ENCODE measurements at places on chromosomes 5 and 9.
A peak's percentile ranks its signal among the peaks of the same experiment; 100 is the strongest.

- DNase-seq: no peak
Measured at GRCh38 chr9:93575796-93576257, 557 bp upstream of the PHF2 start.

- no peak for DNase-seq
Measured at GRCh38 chr9:219670-220365, 5.2 kb downstream of the DOCK8 start.

DNA sequence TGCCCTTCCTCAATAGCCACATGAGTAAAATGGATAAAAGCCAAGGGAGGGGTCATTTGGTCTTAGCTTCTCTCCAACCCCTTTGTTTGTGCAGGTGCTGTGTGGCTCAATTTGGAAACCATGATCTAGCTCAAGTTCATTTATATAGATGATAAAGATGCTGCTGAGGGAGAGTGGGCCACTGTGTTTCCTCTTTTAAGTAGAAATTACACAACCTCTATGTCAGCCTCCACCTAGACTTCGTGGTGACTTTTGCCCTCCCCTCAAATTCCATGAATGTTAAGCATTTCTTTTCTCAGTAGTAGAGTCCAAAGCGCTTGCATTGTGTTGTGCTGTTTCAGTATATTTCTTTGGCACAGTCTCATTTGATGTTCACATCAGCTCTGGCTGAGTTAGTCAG, 241.4 kb downstream of the ARHGAP26 start:
- no peak for DNase-seq

GRCh38 chr5:67037171-67037570, 159.4 kb downstream of the CD180 start:
- no peak for DNase-seq

DNA sequence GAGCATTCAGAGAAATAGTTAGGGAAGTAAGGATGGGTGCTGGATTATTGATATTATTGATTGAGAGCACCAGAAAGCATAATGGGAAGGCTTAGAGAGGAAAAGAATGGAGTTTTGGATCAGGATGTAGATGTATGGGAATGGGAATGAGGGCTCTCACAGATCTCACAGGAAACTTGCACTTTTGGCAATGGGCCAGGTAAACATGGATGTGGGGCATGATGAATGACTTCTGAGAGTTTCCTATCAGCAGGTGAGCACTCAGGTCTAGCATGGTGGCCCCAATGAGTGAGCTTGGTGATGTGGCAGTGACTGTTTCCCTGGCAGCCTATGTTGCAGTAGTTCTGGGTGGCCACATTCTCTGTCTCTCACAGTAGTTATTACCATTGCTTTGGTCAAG, 283.8 kb downstream of the FBXL7 start:
- no peak for DNase-seq

DNA sequence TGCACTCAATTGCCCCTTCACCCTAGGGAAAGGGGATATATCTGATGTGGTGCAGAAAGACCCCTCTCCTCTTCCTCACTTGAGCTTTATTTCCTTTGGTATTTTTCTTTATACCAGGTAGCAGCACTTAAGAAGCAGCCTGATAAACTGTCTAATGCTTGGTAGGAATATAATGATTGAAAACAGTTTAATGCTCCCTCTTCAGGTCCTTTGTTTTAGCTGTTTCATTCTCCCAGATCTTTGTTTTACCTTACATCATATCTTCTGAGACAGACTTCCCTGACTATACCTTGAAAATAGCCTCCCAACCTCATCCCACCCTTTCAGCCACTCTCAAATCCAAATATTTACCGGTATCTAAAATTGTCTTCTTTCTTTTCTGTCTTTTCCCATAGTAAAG, 87.9 kb downstream of the NUDT12 start:
- DNase-seq: no peak

DNA sequence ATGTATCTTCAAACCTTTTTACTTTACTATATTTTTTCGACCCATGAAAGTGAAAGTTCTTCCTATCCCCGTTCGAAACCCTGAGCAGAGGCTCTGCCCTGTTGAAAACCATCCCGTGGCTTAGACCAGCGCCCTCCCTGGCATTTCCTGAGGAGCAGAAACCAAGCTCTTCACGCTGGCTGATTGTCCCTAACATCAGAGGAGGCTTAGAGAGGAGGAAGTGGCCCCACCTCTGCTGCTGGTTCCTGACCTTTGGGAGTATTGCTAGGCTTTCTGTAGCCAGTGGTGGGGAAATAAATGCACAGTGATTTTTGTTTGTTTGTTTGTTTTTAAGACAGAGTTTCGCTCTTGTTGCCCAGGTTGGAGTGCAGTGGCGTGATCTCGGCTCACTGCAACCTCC, 4.2 kb upstream of the PTGES start:
- no peak for DNase-seq

DNA sequence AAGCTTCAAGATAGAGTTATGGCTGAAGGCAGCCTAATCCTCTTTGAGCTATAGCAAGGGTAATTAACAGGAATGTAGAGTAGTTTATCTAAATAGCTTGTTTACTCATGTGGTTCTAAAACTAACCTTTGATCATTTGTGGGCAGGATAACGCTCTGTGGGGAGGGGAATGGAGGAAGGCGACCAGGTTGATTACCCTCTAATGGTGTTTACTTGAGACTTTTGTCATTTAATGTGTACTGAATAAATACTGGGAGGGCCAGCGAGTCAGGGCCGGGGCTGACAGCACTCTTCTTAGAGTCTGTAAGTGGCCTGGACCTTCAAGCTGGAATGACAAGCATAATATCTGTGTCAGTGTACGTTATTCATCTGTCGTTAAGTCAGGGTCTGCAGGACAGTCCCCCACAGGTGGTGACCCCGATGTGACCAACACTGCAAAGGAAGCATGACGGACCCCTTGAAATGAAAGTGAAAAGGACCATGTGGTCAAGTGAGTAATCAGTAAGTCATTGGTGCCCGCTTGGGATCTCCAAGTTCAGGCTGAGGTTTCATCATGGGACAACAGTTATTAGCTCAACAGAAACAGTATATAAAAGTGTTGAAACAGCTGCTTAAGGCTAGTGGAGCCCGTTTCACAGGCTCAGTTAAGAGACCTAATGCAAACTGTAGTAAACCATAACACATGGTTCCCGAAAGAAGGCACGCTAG, 162.6 kb downstream of the CPLANE1 start:
- no peak for DNase-seq

DNA sequence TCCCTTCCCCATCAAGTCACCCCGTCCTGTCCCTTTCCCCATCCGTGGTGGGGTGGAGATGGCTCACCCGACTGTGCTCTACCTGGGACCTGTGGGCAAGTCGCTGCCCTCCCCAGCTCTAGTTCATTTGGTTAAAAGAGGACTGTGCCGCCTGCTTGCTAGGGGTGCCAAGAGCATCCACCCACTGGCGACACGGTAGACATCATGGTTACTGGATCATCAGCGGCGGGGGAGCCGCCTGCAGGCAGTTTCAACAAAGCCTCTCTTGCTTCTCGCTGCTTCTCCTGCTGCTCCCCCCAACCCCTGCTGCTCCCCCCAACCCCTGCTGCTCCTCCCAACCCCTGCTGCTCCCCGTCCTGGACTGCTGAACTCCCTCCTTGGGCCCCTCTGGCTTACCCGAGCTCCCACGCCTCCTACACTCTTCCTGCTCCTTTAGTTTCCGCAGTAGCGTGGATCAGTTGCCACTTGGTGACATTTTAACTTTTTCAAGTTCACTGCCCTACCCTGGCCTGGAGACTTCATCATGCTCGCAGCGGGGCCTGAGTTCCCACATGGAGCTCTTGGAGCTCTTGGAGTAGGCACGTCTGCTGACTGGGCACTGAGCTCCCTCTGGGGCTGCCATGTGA, 22.0 kb upstream of the SCGB3A1 start:
- DNase-seq: no peak

DNA sequence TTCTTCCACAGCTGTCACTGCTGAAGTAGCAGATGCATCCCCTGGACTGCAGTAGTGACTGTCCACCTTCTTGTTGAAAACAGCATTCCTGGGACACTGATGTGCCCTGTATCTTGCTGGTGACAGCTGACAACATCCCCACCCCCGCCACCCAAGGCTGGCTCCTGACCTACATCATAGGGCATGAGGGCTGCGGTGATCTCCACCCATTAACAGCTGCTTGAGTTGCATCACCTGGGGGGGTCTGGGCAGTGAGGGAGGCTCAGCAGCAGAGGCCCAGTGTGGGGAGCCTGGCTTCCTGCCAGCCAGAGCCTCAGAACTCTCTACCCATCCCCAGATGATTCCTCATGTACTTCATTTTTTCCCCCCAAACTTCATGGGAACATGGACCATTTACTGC, 4.1 kb downstream of the PRUNE2 start:
- DNase-seq: no peak

GRCh38 chr5:158529454-158529853, 570.3 kb downstream of the EBF1 start:
- no peak for DNase-seq

DNA sequence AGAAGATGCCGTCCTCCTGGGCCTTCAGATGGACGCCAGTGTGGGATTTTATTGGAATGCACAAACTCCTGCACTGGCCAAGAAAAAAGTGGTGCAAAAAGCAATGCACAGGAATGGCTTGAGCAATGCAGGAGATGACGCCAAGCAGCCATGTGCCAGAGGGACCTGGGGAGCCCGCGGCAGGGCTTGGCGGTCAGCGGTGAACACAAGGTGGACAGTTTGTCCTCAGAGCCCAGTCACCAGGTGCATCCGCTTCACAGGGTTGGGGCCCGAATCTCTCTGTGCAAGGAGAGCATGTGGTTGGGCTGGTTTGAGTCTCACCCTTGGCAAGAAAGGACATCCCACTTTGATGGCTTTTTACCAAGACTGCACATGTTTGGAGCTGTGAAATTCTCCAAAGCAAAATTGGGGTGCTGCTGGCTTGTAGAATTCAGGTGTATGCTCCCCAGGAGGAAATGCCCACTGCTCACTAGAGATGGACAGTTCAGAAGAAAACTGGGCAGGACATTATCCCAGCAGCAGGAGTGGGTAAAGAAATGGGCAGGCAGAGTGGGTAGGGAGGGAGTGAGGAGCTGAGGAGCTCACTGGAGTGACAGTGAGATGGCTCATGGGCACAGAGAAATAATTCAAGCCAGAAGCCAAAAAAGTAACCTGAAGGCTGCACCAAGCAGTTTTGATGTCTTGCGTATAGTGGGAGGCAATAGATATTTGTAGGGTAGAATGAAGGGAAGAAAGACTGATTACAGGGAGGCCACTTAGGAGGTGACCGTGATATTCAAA, 463.9 kb downstream of the MTRR start:
- no peak for DNase-seq

GRCh38 chr5:5183189-5183699, 43.1 kb downstream of the ADAMTS16 start:
- no peak for DNase-seq

- no peak for DNase-seq
Measured at GRCh38 chr5:116411101-116411571, 163.5 kb downstream of the SEMA6A start.

GRCh38 chr9:37026931-37027581, 7.0 kb downstream of the PAX5 start:
- DNase-seq: no peak

DNA sequence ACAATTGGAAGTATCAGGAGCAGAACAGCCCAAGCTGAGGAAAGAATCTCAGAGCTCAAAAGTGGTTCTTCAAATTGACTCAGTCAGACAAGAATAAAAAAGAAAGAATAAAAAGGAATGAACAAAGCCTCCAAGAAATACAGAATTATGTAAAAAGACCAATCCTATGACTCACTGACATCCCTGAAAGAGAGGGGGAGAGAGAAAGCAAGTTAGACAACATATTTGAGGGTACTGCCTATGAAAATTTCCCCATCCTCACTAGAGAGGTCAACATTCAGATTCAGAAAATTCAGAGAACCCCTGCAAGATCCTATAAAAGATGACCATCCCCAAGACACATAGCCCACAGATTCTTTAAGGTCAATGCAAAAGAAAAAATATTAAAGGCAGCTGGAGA, 173.2 kb downstream of the ALDH1A1 start:
- DNase-seq: no peak

GRCh38 chr9:12737871-12738270, 36.9 kb upstream of the LURAP1L start:
- no peak for DNase-seq

DNA sequence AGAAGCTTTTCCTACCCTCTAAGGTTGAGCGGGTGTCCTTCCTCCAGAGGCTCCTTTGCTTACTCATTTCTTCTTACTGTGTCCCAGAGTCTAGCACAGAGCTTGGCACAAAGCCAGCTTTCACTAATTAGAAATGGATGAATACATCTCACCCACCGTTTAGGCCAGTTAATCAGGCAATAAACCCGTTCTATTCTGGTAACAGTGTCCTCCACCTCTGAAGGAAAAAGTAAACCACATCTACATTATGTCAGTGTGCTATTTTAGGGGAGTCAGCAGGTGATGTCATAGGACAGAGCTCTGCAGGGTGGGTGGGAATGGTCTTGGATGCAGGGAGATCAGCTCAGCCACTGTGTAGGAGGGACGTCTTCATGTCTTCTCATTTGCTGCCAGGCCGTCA, 109.2 kb downstream of the OSTF1 start:
- DNase-seq: peak; percentile 11

DNA sequence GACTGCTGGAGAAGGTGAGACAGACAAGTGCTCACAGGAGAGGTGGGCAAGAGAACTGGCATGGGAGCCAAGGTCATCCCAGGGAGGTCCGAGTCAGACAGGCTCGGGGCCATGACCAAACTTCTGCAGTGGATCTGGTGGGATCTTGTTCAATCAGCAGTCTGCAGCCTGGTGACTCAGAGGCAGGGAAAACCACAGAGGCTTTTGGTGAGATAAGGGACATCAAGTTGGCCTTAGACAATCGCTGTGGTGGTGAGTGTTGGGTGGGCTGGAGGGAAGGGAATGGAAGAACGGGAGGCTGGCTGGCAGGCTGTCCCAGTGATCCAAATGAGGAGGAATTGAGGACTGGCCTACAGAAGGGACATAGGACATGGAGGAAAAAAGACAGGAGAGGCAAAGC, 123.8 kb downstream of the TMEM174 start:
- no peak for DNase-seq

DNA sequence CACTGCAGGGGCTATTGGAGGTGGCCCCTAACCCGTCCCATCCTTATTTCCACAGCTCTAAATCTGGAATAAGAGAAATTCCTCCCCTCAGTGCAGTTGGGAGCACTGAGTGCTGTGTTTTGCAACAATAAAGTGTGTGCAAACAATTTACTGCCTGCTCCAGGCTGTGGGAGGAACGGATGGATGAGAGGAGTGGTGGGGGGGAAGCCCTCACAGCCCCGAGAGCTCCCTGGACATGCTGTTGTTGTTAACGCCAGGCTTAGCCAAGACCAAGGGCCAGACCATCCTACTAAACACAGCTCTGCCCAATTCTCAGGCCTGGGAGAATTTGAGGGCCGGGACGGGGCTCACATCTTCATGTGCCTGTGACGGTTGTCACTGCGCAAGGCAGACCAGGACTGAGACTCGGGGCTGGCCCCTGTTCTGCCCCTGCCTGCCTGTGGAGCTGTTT, 200.2 kb downstream of the DAB2IP start:
- DNase-seq: no peak

GRCh38 chr9:75891771-75892215, 1.3 kb downstream of the PCSK5 start:
- DNase-seq: no peak

GRCh38 chr9:73683862-73684591, 532.4 kb downstream of the ANXA1 start:
- peak; percentile 36 for DNase-seq

Measured in NCI-H1105 (cell line).